OCI-LY7 (cell line): ENCODE measurements at places on chromosomes 6 and 20. TPM values are rescaled to one million over a fixed set of nuclear protein-coding genes. Genes with fewer than 3 reads are reported as not detected.

Gene CRISP3
- total RNA-seq, result not detected in 2 replicates

Gene PRRC2A
- total RNA-seq, result 355 and 379 TPM in 2 replicates

Gene KCNK15
- not detected in 2 replicates for total RNA-seq

Gene COL9A3
- total RNA-seq, result 5.2 and 6.1 TPM in 2 replicates

Gene TRIM26
- total RNA-seq, result 53.3 and 55.5 TPM in 2 replicates

Gene PACRG
- not detected in 2 replicates for total RNA-seq

Gene ANKRD66
- total RNA-seq, result not detected in 2 replicates

Gene POM121L2
- total RNA-seq, result not detected in 2 replicates

Gene PLCB4
- not detected in 2 replicates for total RNA-seq
